ENCODE measurements at places on chromosomes 2 and 18.
A peak's percentile ranks its signal among the peaks of the same experiment; 100 is the strongest.

DNA sequence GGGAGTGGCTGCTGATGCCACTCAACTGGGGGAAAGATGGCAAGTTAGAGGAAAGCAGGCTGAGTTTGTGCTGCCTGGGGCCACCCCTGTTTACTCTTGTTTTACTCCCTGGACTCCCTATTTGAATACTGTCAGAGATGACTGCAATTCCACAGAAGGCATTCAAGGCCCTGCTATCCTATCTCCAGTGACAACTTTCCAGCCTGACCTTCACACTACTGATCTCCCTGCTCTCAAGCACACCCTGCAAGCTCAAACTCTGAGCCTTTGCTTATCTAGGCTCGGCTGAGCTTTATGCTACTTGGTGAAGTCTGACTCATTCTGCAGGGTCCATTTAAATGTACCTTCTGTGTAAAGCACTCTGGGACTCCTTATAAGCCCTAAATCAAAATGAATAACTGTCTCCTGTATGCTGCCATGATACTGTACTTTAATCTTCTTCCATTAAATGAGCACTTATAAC lies 39.3 kb upstream of the DSG1 start:
- DNase-seq: no peak

GRCh38 chr18:33749834-33750233 lies 171.8 kb downstream of the ASXL3 start:
- no peak for DNase-seq

DNA sequence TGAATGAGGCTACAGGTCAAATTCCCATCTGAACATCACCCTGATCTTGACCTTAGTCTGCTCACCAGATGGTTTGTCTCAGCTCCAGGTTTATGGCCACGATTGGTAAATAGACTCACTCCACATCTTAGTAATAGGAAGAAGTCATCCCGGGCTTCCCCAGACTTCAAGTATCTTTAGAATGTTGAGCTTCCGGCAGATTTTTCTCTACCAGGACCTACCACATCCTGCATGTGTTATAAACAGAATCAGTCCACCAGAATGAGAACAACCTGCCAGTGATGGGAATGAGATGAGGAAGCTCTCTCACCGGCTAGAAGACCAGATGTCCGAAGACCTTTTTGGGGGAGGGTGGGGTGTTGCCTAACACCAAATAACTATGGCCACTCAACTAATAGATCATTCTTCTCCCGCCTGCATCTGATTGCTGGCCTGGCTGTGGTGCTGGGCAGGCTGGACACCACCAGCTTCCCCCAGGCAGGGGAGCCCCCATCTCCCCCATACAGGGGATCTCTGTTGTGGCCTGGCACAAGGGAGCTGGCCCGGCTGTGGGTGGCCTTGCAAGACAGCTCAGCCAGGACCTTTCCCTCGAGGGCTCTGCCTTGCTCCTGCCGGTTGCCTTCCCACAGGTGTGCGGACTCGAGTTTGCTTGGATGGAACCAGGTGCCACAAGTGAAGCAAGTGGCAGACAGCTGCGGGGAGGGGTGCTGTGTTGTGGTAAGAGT lies 88.5 kb downstream of the SH3RF3 start:
- peak; percentile 73 for DNase-seq

- peak; percentile 19 for DNase-seq
Measured at GRCh38 chr18:1018181-1018681, 113.6 kb downstream of the ADCYAP1 start.

GRCh38 chr2:156457523-156458517 lies 21.6 kb downstream of the GPD2 start:
- DNase-seq: no peak

DNA sequence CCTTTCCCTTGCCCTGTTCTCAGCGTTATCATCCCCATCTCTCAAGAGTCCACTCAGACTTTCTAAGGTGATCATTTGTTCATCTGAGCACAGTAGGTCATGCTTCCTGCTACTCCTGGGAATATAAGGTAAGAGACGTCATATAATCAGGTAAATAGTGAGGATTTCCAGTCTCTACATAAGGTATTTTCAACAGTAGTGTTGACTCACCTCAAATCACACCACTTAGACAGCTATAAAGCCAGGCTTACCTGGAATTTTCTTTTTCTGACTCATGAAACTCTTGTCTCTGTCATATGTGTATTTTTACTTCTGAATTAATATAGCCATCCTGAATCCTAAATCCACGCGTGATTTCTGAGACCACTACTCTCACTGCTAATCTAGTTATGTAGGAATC lies 443.2 kb downstream of the ARHGAP15 start:
- DNase-seq: no peak

DNA sequence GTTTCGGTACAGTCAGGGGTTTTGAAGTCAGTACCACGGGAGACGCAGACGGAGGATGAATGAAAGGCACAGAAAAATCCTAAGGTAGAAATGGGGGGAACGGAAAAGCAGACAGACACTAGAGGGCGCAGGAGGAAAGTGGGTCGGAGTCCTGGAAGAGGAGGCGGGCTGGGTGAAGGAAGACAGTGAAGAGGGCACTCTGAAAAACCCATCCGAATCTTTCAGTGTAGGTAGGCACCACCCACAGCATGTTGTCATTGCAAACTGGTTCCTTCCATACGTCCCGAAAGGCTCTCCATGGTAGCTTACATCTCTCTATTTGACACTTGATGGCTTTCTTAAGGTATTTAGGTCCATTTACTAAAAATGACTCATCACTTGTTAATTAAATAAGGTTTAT lies 18.5 kb upstream of the ZNF236 start:
- peak; percentile 65 for DNase-seq

DNA sequence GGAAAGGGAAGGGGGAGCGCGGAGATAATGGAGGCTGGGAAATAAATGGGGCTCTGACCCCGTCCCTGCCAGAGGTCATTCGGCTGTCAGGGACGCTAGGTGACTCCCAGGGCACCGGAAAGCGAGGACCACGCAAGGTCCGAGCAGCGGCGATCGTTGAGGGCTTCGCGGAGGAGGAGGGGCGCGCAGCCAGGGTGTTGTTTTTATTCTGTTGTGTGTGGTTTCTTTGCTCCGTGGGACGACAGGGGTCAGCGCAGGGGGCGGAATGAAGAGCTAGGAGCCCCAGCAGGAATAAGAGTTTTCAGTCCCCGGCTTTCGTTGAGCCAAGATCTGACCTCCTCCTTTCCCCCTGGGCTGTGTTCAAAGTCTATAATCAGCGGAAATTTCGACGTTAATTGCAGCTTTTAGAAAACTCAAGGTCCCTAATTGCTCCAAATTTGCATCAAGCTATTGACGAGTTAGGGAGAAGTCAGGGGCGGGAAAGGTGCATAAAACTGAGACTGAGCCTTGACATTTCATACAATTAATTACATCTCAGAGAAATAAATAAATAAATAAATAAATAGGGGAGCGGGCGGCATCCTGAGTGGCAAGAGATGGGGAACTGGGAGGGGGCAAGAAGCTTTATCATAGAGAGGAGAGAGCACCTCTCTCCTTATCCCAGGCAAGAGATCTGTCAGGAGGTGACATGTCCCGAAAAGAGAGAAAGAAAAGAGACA lies 2.2 kb downstream of the GAD1 start:
- no peak for DNase-seq

DNA sequence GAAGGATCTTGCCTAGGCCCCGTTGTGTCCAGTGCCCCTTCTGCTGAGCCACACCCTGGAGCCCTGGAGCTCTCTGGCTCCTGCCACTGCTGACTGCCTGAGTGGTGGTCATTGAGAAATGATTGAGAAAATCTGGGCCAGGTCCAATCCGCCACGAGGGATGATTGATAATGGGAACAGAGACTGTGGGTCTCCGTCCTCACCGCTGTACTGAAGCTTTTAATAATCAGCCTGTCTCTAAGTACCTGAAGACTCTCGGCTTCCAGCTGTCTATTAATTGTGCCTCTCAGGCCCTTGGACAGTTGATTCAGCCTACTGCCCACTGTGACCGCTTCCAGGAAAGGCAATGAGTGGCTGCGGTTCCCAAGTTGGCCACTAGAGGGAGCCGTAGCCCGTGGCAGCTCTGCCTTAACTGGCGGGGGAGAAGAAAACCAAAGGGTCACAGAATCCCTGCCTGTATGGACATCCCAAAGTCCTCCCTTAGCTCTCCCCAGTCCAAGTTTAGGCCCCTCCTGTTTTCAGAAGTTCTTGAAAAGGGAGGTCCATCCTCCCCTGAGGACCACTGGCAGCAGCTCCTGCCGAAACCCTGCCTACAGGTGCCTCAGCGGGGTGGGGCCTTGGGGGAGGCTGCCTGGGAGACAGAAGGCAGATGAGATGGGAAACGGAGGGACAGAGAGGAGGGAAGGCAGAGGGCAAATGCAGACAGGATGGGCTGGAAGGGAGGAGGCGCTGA lies 213.6 kb downstream of the TNS1 start:
- DNase-seq: peak; percentile 59

GRCh38 chr2:48240912-48241311 lies 289.0 kb upstream of the STON1 start:
- no peak for DNase-seq

GRCh38 chr18:44741085-44741484 lies 60.4 kb downstream of the SETBP1 start:
- no peak for DNase-seq

GRCh38 chr2:234399451-234400246 lies 97.2 kb downstream of the ARL4C start:
- peak; percentile 68 for DNase-seq

GRCh38 chr2:237464757-237465391 lies 22.2 kb upstream of the MLPH start:
- DNase-seq: peak; percentile 55
